ENCODE measurements at places on chromosomes 12 and 14.
A peak's percentile ranks its signal among the peaks of the same experiment; 100 is the strongest.

GRCh38 chr14:35480119-35480769, 53.7 kb upstream of the INSM2 start:
- no peak for DNase-seq

DNA sequence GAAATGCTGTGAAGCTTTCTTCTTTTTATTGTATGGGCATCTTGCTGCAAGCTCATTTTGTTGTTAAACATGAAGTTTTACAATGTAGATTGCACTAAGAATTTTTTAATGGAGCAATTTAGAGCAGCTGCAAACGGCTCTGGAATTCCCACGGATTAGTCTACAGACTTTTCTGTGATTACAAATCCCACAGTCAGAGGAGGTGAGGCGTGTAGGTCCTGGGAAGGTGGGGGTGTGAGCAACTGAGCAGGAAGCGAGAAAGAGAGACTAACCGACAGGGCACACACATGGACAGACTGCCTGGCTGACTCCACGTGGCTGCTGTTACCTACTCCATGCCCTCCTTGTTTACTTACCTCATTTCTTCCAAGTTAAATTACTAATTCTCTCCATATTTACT, 348.5 kb downstream of the NPAS3 start:
- no peak for DNase-seq

GRCh38 chr12:4064008-4064407, 190.8 kb upstream of the PARP11 start:
- DNase-seq = no peak

DNA sequence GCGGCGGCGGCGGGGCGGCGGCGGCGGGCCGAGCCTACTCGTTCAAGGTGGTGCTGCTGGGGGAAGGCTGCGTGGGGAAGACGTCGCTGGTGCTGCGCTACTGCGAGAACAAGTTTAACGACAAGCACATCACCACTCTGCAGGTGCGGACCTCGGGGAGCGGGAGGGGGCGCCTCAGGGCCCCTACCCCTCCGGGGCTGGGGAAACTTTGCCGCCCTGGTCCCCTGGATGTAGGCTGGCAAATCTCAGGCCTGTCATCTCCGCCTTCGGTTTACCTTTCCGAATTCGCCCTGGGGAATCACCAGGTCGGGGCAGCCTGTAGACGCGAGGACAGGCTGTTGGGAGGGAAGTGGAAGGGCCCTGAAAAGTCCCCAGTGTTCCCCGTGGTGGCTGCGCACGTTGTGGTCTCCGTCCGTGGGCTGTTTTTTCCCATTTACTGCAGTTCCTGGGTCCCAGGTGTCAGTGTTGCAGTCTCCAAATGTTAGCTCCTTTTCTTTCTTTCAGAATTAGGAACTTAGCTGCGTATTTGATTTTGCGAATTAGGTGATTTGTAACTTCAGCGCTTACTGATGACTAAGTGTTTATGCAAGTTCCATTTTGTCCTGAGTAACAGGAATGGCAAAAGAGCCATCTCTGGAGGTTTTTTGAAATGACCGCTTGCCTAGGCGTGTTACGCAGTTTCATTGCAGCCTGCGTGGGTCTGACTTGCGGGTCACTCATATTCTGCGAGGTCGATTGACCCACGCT, 656 bp downstream of the RAB21 start:
- peak; percentile 39 for DNase-seq

DNA sequence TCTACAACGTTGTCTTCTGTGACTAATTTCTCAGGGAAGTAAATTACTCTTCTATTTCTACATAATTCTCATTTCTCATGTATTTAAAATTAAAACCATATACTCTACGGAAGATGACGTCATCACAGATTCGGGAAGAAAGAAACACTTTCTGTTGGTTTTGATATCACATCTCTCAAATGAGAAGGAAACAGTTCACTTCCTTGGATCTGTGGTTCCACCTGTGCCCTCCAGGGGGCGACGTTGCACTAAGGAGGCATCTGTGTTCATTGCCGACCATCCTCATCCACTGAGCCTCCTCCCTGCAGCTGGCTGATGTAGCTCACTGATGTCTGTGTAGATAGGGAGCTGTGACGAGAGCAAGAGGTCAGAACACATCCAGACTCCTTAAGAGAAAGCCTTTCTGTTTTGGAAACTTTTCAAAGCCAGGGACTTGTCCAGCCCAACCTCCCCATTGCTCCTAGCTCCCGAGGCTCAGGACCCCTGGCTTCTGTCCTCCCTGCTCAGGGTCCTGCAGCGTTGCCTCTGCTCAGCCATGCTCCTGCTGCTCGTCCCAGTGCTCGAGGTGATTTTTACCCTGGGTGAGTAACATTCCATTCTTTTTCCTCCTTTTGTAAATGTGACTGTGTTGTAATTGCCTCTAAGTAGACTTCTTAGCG, 172.7 kb upstream of the OR4E1 start:
- no peak for DNase-seq

- DNase-seq = peak; percentile 72
Measured at GRCh38 chr12:50765095-50765911, 1.4 kb downstream of the ATF1 start.

DNA sequence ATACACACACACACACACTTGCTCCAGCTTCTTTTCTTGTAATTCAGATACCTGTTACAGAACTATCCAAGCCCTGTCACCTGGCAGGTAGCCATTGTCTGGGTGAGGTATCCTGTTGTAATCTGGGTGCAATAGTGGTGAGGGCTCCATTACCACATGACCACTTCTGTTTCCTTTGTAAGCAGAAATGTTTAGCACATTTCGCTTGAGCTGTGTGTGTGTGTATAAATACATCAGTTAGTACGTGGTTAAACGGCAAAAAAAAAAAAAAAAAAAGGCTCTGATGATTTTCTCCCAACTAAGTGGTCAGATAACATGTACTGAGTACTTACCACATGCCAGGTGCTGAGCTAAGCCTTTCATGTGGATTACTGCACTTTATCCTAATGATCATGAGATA, 129.3 kb upstream of the SSTR1 start:
- DNase-seq = no peak

- DNase-seq = peak; percentile 2
Measured at GRCh38 chr14:37508503-37508902, 86.5 kb downstream of the FOXA1 start.

GRCh38 chr14:23101213-23101970, 3.4 kb downstream of the CIROP start:
- DNase-seq = no peak

GRCh38 chr12:68267892-68268396, 14.5 kb upstream of the IL22 start:
- DNase-seq = peak; percentile 74

- no peak for DNase-seq
Measured at GRCh38 chr12:5884285-5884684, 60.8 kb downstream of the ANO2 start.

GRCh38 chr12:132685400-132685799, 1.7 kb downstream of the POLE start:
- DNase-seq = no peak

GRCh38 chr12:106248312-106248845, 559 bp upstream of the CKAP4 start:
- DNase-seq = peak; percentile 85

GRCh38 chr12:122355706-122356105, 66.8 kb downstream of the CLIP1 start:
- DNase-seq = no peak

- DNase-seq = no peak
Measured at GRCh38 chr14:85865701-85866100, 335.8 kb downstream of the FLRT2 start.

- DNase-seq = no peak
Measured at GRCh38 chr12:77957062-77957461, 126.4 kb downstream of the NAV3 start.

- peak; percentile 86 for DNase-seq
Measured at GRCh38 chr12:92649511-92650227, 53.1 kb upstream of the PLEKHG7 start.

GRCh38 chr12:52082988-52083637, 3.6 kb downstream of the SMIM41 start:
- peak; percentile 90 for DNase-seq

- DNase-seq = no peak
Measured at GRCh38 chr14:52240623-52241022, 26.9 kb upstream of the PTGDR start.

DNA sequence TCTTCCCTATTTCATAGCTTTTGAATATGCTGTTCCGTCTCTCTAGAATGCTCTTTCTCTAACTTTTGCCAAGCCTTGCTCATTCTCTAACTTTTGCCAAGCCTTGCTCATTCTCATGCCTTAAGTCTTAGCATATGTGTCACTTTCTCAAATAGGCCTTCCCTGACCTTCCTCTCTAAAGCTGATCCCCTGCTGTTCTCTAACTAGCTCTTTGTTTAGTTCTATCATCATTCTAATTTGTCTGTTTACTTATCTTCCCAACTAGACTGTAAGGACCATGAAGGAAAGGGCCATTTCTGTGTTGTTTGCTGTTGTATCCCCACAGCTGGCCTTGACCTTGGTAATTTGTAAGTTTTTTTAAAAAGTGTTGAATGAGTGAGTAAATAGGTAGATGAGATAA, 71.1 kb downstream of the ZNF641 start:
- no peak for DNase-seq

GRCh38 chr14:105217774-105218173, 30.6 kb upstream of the BTBD6 start:
- no peak for DNase-seq

- no peak for DNase-seq
Measured at GRCh38 chr12:72230589-72230988, 41.6 kb upstream of the TRHDE start.

DNA sequence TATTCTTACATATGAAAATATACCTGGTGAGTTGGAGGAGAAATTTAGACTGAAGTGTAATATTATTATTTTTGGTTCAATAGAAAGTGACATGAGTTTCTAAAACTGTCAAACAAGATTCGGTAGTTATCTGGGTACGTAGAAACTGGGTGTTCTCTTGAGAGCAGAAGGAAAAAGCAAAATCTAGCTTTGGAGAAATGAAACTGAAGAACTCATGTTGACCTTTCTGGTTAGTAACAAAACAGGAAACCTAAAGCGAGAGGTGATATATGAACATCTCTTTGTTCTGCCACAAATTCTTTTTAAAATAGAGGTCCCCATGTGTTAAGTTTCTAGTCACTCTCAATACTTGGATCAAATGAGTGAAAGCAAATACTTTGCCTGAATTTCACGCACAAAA, 401.7 kb downstream of the TRHDE start:
- no peak for DNase-seq

DNA sequence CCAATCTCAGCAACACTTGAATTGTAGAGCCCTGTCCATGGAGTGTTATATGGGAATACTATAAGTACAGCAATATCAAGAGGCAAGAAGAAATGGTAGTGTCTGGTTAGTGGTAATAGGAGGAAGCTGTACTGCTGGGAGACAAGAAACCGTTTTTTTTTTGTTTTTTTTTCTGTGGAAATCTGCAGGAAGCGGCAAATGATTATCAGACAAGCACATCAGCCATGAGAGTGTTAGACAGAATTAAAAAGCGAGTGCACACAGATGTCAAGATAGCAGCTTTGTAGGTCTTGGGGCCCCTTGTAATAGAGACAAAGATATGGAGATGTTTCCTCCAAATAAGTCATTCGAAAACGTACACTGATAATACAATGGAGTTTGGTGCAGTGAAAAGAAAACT, 6.7 kb downstream of the TESPA1 start:
- no peak for DNase-seq

DNA sequence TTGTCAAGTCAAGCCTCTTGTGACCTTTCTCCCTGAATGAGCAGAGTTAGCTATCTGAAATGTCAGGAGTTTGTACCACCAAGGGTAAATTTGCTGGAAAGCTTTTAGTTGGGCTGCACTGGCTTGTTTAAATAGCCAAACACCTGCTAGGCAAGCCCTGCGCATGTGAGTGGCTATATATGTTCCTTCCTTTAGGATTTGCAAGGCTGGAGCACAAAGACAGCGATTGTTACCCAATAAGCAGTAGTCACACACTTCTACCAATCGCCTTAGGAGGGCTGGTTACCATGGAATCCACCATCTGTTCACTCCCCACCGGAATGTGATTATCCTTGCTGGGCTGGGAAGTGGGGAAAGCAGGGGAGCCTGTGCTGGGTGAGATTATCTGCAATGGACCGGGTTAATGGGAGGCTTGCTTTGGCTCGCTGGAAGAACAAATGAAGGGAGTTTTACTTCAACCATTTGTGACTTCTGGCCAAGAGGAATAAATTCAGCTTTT, 102.5 kb downstream of the FGD4 start:
- peak; percentile 72 for DNase-seq

- DNase-seq = no peak
Measured at GRCh38 chr14:53640695-53641094, 315.9 kb downstream of the BMP4 start.

- DNase-seq = no peak
Measured at GRCh38 chr14:93044556-93044955, 71.2 kb downstream of the ITPK1 start.

GRCh38 chr14:71521238-71522135, 410.7 kb upstream of the RGS6 start:
- DNase-seq = no peak

DNA sequence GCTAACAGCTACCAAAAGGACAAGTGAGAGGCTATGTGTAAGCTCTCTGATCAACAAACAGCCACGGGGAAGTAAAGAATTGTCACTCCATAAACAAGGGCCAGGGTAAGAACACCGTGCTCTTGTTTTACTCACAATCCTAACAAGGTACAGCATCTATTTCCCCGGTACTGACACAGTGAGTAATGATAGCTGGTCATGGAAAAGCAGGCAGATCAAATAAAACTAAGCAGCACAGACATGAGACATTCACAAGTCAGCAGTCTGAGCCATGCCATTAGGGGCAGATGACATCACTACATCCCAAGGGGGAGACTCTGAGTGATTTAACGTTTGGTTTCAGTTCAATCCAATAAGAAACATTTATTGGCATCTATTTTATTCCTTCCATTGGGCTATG, 54.4 kb downstream of the ARL6IP4 start:
- DNase-seq = peak; percentile 70

DNA sequence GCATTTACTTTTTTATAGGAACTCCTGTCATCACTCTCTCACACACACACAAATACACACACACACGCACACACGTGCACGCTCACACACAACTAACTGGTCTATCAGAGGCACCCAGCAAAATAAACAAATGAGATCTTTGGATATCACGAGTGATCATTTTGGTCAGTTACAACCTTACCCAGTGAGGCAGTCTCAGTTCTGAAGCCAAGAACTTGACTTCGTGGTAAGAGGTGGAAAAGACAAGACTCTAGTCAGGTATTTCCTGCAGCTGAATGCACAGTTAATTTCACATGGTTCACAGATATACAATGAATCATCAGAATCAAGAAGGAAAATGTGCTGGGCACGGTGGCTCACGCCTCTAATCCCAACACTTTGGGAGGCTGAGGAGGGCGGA, 39.4 kb downstream of the ATF7 start:
- no peak for DNase-seq

GRCh38 chr12:109928058-109928656, 28.1 kb downstream of the TCHP start:
- no peak for DNase-seq

DNA sequence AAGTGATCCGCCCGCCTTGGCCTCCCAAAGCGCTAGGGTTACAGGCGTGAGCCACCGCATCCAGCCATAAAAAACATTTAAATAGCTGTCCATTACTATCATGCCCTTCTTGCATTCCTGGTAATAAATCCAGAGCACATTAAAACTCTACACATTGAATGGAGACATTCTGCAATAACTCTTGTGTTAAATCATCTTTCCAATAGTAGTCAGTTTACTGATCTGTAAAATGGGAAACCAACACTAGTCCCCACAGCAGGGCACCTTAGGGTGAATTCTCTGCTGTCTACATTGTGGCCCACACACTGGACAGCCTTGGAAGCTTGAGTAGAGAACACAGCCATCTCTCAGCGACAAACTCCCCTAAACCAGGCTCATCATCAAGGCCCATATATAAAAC, 85.5 kb upstream of the NUDT4 start:
- DNase-seq = no peak

Data from GM03348 (cell line).